NCI-H774 (cell line): ENCODE measurements at places on chromosomes 13 and 19.

- no peak for DNase-seq
Measured at GRCh38 chr13:34216256-34216655, 398.3 kb downstream of the RFC3 start.

GRCh38 chr13:20514866-20515265 lies 10.8 kb downstream of the CRYL1 start:
- no peak for DNase-seq

DNA sequence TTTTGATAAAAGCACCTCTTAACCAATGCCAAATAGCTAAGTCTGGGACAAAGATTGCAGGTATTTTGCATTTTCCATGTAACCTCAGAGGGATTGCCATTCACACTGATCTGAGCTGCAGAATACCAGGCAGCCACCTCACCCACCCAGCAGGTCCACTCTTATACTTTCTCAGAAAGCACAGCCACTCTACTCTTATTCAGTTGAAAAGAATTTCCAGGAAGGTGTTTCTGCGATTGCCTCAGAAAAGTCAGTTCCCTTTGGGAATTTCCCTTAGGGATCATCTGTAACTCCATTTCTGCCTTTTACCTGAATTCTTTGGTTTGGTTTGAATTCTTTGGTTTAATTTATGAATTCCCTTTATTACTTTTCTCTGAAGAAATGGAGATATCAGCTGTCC lies 904 bp upstream of the ALOX5AP start:
- DNase-seq, result no peak

GRCh38 chr13:114319441-114319913 lies 5.2 kb downstream of the CHAMP1 start:
- DNase-seq, result no peak

GRCh38 chr13:48263196-48263595 lies 30.2 kb downstream of the ITM2B start:
- DNase-seq, result no peak

- no peak for DNase-seq
Measured at GRCh38 chr13:58949646-58950045, 1214.1 kb downstream of the DIAPH3 start.

- DNase-seq, result no peak
Measured at GRCh38 chr13:113851480-113851803, 12.4 kb downstream of the GAS6 start.

DNA sequence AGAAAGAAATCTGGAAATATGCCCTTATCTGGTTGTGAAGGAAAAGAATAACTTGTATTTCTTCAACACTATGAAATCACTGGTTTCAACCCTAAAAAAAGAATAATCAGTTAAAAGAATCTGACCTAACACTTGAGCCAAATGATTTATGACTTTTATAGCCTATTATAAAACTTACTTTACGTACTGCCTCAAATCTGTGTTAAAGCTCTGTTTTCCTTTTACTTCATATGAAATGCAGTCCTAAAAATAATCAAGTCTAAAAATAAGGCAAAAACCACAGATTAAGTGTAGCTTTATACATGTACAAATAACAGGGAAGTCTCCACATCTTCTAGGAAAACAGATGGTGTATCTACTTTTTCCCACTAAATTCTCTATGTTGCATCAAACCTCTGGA lies 101.3 kb downstream of the VWA8 start:
- DNase-seq, result no peak

- no peak for DNase-seq
Measured at GRCh38 chr19:46489445-46490272, 6.0 kb downstream of the PNMA8B start.

GRCh38 chr19:56964410-56964920 lies 123.9 kb upstream of the PEG3 start:
- no peak for DNase-seq

- DNase-seq, result no peak
Measured at GRCh38 chr19:42831221-42832019, 48.1 kb downstream of the PSG1 start.

- DNase-seq, result no peak
Measured at GRCh38 chr13:30049692-30050091, 199.3 kb upstream of the UBL3 start.

DNA sequence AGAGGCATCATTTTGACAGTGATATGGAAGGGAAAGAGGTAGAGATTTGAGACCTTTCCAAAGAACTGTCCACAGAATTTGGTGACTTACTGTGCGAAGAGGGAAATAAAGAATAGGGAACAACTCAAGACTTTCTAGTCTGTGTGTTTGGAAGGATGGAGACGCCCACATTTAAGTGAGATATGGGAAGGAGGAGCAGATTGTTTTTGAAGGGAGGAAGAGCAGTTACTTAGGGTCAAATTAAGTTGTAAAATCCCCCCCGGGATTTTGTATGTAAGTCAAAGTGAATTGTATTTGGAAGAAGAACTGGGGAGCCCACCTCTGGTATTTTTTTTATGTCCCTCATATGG lies 1.2 kb downstream of the USPL1 start:
- DNase-seq, result no peak

DNA sequence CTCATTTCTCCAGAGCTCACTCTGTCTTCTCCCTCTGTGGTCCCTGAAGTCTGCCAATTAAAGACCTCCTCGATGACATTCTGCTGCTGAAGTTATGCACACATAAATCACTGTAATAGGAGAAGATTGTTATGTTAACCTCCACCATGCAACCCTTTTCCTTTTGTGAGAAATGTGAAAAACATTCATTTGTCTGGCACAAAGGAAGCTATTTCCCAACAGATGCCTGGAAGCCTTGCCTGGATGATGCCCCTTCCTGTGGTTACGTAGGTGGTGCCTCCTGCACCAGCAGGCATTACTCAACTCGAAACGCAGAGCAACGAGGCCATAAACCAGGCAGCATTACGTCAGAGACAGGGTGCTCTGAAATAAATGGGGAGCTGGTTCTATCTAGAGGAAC lies 327.4 kb upstream of the ZNF507 start:
- DNase-seq, result no peak

DNA sequence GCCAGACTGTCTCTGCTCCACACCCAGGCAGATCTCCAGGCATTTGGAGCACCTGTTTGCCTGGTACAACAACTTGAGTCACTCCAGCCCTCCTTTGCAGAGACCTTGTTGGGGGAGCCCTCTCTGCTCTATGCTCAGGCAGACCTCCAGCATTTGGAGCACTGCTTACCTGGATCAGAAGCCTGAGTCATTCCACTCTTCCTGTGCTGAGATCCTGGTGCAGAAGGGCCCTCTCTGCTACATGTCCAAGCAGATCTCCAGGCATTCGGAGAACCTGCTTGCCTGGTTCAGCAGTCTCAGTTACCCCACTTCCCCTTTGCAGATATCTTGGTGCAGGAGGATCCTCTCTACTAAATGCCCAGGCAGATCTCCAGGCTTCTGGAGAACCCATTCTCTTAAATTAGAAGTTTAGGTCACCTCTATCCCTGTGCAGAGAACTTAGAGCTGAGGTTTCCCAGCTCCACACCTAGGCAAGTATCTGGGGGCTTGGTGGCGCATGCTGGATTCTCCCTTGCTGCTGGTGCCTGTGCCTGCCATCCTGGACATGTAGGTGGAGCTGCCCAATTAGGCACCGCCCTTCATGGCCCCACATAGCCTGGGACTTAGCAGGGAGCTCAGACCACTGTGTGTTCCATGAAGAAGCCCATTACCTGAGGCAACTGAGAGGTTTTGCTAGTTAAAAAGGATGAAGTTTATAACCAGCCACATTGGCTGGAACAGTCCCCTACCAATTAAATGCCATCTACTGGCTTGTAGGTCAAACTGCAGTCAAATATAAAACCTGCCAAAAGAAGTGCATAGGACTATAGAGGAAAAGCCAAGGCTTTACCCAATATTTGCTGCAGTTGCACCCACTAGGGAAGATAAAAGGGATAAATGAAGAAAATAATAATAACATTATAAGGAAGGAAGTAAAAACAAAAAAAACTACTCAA lies 97.6 kb upstream of the SLITRK6 start:
- DNase-seq, result no peak

DNA sequence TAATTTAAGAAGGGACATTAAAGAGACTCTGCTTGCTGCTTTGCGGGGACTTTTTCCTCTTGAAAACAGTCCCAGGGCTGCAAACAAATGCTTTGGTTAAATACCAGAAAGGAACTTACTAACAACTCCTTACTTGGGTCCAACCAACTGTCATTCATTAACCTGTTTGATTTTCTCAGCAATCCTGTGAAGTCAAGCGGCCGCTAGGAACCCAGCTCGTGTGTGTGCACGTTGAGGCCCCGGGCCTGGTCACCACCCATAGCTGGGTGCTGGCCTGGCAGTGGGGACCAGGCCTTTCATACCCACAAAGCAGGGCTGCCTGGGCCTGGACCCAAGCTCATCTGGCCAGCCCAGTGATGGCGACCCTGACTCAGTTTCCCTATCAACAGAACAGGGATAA lies 50.7 kb downstream of the C1QTNF9 start:
- no peak for DNase-seq
